ENCODE measurements at places on chromosomes 3 and 15.

DNA sequence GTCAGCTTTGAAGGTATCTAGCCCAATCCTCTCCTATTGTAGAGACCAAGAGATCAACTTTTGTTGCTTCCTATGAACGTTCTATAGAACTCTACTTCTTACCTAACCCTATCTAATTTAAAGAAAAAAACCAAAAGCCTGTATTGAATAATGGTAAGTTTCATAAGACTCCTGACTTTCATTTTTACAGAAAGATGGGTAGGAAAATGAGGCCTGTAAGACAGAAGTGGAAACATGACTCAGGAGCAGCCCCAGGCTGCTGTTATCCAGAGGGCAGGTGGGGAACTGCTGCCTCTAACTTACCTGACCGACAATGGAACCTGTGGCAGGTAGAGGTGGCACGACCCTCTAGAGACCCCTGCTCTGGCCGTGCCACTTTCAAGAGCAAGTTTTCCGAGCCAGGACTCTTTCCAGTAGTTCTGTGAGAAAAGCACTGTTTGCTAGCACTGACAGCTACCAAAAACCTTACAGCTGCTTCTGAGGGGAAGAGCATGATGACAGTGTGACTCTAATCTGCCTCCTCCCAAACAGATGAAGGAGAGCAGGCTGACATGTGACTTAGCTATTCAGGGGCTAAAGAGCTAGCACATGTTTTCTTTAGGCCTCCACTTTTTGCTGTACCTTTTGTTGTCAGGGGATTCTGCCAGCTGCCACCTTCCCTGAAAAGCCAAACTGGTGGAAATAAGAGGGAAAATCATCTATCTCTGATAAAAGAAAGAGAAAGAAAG, 17.5 kb downstream of the POPDC2 start:
- no peak for DNase-seq

GRCh38 chr15:50687302-50687902, 805 bp upstream of the TRPM7 start:
- no peak for DNase-seq

DNA sequence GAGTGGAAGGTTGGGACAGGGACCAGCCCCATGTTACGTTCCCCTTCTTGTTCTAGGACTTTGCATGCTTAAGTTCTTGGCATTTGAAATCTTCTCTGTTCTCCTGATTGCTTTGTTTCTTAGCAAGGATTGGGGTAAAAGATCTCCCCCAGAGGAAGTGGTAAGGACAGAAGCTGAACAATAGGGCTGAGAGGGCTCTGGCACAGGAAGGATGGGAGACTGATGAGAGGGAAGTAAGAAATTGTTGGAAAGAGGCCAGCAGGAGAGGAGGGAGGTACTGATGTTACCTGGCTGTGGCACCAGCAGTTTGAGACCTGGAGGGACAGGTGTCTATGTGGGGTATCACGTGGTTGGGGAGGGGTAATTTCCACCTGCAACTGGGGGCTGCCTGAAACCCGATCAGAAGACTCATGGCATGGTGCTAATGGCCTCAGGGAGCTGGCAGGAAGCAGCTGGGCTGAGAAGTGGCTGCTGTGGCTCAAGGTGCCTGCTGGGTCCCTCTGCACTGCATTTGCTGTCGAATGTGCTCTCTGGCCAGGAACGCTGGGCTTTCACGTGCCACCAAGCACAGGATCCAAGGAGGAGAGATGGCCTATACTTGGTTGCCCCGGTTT, 108.4 kb downstream of the LSM3 start:
- no peak for DNase-seq

DNA sequence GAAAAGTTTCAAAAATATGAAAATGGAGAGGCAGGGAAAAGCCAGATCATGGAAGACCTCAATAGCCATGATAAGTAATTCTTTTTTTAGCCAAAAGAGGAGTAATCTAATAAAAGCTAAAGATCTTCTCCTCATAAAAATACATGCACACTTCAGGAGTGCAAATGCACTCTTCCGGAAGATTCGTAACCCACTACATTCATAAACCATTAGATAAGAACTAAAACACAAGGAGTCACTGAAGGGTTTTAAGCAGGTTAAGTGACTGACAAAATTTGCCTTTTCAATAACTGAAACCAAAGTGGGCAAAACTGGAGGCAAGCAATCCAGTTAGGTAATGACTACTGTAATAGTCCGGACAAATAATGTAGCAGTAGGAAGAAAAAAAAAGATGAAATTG, 46.0 kb downstream of the UBE3A start:
- DNase-seq = no peak

DNA sequence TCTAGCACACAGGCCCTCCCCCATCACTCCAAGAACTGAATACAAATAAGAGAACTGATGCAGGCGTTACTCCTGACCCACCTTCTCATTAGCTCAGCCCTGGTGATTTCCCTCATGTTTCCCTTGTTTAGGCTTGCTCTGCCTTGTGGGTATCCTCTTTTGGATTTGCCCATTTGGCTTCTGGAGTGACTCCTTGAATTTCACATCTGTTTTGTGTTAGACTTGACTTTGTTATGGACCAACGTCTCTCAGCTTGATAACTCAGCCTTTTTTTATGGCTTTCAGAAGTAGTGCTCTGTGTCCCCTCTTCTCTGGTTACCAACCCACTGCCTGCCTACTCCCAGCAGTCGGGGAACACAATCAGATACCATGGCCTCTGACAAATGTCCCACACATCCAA, 11.3 kb upstream of the TMOD3 start:
- no peak for DNase-seq

DNA sequence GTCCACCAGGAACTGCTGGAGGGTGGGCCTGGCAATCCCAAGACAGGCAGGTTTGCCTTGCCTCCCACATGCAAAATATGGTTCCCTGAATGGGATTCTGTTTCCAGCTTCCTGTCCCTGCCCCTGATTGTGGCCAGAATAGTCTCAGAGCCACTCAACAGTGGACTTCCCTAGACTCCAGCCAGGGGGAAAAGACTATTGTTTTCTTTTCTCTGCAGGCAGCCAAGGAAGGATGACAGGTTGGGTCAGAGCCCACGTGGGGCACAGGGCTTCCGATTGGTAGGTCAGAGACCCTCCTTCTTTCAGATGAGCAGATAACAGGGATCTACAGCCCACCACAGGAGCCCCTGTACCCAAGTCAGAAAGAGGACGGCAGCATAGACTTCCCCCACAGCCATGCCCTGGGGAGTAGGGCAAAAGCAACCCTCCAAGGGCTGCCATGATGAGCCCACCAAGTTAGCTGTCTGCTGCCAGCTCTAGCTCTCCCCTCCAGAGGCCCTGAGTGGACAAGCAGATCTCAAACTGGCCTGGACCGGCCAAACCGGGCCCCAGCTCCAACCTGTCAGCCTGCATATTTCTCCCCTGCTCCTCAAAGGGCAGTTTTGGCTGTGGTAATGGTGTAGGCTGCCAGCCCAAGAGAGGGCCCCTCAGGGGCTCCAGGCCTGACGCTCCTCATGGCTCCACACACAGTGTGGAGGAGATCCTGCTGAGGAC, 6.4 kb downstream of the TLR9 start:
- peak; percentile 53 for DNase-seq

DNA sequence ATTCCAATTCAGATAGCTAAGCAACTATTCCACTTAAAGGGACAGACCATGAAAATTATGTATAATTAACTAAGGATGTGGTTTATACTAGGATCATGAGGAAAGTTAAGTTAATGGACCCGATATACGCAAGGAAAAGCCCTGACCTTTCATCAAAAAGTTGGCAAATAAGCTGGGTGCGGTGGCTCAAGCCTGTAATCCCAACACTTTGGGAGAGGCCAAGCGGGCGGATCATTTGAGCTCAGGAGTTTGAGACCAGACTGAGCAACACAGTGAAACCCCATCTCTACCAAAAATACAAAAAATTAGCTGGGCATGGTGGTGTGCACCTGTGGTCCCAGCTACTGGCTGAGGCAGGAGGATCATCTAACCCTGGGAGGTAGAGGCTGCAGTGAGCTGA, 39.6 kb downstream of the SCAP start:
- no peak for DNase-seq

- no peak for DNase-seq
Observed at GRCh38 chr3:178386401-178386800, 149.8 kb upstream of the KCNMB2 start.

DNA sequence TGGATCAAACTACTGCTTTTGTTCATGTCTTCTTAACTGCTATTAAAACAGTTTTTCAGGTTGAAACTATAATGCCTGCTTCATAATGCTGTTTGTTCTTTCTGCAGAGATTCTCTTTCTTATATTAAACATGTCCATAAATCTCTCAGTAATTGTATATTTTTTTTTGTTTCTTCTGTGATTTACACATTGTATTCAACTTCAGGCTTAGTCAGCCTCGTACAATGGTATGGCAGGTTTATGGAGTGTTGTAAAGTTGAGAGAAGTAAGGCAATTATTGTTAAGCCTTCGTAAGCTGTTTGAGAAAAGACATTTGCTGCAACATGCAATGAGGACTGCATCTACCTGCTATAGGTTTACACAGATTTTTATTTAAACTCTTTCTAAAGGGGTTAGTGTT, 977.1 kb downstream of the DIPK2A start:
- DNase-seq = no peak

DNA sequence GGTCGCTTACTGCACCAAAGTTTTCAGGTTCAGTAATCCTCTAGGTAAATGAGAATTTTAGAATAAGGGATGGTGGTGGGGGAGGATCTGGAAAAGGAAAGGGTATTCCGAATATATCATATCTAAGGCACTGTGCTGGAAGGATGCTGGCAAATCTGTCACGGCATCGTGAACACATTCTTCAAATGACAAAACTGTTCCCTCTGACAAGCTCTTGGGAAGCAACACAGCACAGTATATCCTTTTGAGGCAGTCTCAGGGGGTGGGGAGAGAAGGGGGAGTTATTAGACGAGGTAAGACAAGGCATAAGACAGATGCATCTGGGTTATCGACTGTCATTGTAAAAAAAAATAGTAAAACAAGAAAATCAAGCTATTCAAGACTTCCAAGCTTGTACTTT, 289.6 kb upstream of the LRRN1 start:
- no peak for DNase-seq

DNA sequence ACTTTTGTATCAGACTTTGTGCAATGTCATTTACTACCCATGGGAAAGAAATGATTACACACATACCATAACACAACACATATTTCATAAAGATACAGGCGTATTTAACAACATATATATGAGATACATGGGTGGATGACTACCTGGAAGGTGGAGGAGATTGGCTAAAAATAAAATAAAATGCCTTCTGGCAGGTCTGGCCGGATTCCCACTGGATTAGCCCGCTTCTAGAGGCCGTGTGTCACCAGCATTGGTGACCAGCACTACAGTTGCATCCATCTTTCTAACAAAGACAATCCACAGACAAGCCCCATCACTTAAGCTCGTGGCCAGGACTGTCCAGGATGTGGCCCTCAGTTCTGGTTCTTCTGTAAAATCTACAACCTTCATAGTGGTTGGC, 21.0 kb upstream of the SEC22A start:
- no peak for DNase-seq

DNA sequence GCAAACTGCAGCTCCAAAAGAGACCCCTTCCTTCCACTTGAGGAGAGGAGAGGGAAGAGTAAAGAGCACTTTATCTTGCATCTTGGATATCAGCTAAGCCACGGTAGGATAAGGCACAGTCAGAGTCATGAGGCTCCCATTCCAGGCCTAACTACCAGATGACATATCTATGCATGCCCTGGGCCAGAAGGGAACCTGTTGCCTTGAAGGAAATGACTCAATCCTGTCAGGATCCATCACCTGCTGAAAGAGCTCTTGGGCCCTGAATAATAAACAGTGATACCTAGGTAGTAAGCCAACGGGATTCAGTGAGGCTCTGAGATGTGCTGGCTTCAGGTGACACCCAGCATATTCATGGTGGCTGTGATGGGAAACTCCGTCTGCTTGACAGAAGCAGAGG, 118.5 kb upstream of the EPHA3 start:
- DNase-seq = no peak

- DNase-seq = no peak
Observed at GRCh38 chr3:156548902-156549301, 6.0 kb downstream of the SSR3 start.

GRCh38 chr3:67037615-67038014, 39.5 kb downstream of the KBTBD8 start:
- no peak for DNase-seq

All from iPS-NIHi11 (cell line).